A549 treated with GW870086 at 1 μM for 4 hours (cell line): ENCODE measurements at places on chromosomes 5 and 9. TPM values are rescaled to one million over a fixed set of nuclear protein-coding genes. Genes with fewer than 3 reads are reported as not detected.

The LMBRD2 gene
- total RNA-seq, result 0.75 to 2.3 TPM (median 1.3 TPM) in 5 replicates

The PTPA gene
- total RNA-seq, result 112 to 138 TPM (median 134 TPM) in 5 replicates

The GNA14 gene
- not detected in 5 replicates for total RNA-seq

The NEURL1B gene
- total RNA-seq, result 2.3 to 4.7 TPM (median 4.1 TPM) in 5 replicates
